ENCODE measurements at places on chromosomes 7 and 10.

GRCh38 chr7:88115258-88115796 is 104.5 kb downstream of the SRI start:
- DNase-seq: no peak

- DNase-seq: no peak
These were observed 5.4 kb downstream of the TSPAN13 start for GRCh38 chr7:16758631-16759611.

GRCh38 chr10:101216207-101217043 is 12.8 kb downstream of the LBX1 start:
- no peak for DNase-seq

- no peak for DNase-seq
These were observed 326.4 kb downstream of the KCNMA1 start for GRCh38 chr10:77311186-77311585.

DNA sequence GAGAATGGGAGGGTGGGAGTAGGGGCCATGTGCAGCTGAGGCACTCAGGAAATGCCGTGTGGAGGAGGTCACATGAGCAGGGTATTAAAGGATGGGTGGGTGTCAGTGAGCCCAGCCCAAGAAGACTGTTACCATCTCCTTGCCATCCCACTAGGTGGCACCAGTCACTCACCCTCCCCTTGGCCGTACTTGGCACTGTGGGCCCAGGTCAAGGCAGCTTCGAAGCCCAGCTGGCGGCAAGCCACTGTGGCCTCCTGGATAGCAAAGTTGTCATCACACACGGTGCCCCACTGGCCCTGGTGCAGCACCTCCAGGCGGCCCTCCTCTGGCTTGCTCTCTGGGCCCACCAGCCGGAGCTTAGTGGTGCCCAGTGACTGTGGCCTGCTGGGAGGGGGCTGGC is 5.4 kb downstream of the LOXL4 start:
- DNase-seq: no peak

Measured in stimulated activated CD8-positive, alpha-beta memory T cell treated with anti-CD3 and anti-CD28 coated beads, Interleukin-4, amount 100 ng/mL, for 48 hours (primary cell).